ENCODE measurements at places on chromosomes 6 and 20.

- DNase-seq, result no peak
These were observed 28.4 kb upstream of the ARMH2 start for GRCh38 chr6:24827162-24827561.

GRCh38 chr6:155472886-155473285, 17.2 kb upstream of the NOX3 start:
- no peak for DNase-seq

- no peak for DNase-seq
These were observed 42.9 kb upstream of the UFL1 start for GRCh38 chr6:96478695-96479094.

- DNase-seq, result no peak
These were observed 303 bp downstream of the ILRUN start for GRCh38 chr6:34696189-34696738.

- DNase-seq, result no peak
These were observed 72.8 kb upstream of the CEP85L start for GRCh38 chr6:118724211-118724610.

DNA sequence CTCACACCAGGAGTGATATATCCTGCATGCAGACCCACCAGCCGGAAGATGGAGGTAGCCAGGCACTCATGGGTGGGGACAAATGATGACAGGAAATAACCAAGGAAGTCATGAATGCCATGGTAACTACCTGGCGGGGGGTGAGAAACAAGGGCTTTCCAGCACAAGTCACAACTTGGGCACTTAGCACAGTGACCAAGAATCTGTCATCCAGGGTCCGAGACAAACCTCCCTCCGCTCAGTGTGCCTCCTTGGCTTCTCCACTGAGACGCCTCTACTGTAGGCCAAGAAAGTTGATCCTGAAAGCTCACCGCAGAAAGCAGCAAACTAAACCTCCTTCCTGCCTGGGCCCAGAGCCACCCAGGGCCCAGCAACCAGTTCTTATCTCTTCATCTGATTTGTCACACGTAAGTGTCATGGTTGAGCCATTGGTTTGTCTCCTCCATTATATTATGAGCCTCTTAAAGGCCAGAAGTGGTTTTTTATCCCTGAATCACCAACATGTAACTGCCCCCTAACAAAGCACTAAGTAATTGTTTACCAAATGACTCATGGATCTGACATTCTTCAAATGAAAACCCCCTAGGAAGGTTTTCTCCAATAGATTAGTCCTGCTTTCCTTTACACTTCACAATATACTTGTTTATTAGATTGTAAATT, 84.3 kb upstream of the TAB2 start:
- no peak for DNase-seq

- no peak for DNase-seq
These were observed 158.6 kb upstream of the TNFAIP3 start for GRCh38 chr6:137708481-137708880.

DNA sequence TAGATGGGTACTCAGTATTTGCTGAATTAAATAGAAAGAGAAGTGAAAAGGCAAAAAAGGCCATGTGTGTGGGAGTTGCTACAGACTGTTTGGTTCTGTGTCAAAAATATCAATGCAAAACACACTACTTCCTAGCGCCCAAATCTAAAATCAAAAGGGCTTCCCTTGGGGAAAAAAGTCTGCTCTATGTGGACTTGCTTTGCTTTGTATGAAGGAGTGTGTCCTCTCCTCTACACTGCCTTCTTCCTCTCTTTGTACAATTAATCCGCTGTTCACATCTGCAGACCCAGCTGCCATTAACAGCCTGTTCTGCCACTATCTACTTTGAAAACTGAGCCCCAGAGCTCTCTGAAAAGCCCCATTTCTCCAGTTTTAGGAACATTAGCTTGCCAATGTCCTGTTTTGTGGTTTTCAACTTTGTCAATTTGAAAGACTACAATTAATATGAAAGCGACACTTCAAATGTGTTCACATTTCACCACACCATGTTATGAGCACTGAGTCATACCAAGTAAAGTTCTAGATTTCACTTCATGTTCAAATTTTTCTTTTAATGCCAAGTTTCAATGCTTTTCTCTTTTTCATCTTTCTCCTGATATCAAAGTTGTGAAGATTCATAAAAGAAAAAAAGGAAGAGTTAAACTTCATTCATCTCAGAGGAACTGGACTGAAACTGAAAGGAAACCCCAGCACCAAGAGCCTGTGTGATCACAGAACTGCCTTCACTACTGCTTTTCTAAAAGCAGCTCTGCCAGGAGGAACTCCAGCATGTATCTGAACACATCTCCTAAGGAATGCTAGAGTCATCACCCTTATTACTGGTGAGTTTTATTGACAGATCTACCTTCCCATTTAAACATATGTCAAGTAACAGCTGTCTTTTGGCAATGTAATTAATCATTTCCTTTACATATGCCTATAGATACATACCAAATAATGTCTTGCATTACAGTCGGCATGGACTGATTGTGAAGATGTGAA, 102.6 kb downstream of the KIF13A start:
- no peak for DNase-seq

DNA sequence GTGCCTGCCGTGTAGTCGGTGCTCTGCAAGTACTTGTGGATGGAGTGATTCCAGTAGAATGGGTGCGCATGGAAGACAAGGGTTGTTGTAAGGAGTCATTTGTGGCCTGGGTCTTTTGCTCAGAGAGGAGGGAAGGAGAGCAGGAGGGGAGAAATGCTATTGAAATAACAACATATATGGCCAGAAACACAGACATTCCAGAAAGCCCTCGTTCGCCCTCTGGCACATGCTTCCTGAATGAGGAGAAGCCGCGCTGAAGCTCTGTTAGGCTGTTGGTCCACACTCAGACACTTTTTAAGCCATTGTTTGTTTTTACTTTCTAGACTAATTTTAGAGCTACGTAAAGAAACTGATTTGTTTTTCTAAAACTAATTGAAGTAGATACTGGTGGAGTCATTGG, 107.4 kb downstream of the RPP40 start:
- DNase-seq, result no peak

- no peak for DNase-seq
These were observed 551 bp upstream of the ATP5F1E start for GRCh38 chr20:59032713-59033059.

DNA sequence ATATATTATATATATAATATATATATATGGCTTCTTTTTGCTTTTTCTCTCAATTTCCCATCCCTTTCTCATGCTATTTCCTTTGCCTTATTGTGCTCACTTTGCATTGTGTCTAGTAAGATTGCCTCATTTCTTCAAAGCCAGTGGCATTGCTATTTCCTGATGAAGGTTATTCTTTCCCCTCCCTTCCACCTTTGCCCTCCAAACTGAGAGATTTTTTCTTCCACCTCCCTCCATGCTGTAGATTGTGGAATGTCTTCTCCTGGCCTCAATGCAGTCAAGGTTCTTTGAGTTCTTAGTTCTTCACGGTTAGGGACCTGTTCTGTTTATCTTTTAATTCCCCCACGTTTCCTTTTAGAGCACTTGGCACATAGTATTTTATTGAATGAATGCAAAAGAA, 17.2 kb downstream of the SH3BGRL2 start:
- DNase-seq, result no peak

DNA sequence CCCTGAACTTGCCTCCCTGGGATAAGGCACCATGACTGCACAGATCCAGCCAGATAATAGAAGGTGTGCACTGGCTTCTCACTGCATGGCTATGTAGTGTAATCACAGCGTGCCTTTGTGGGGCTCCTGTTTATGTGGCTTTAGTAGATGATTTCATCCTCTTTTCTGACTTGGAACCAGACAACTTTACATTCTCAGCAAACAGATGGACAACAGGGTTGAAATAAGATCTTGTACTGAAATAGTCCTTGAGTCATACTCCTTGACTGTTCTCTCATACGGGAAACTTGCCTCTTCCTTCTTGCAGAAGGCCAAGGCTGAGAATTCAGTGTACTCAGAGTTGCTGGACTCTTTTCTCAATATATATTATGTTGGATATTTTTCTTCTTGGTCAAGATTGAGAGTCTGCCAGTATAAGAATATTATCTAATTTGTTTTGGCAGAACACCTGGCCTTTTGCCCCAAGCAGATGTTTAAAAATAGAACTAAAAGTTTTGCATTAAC, 25.0 kb upstream of the RNF144B start:
- DNase-seq, result no peak

DNA sequence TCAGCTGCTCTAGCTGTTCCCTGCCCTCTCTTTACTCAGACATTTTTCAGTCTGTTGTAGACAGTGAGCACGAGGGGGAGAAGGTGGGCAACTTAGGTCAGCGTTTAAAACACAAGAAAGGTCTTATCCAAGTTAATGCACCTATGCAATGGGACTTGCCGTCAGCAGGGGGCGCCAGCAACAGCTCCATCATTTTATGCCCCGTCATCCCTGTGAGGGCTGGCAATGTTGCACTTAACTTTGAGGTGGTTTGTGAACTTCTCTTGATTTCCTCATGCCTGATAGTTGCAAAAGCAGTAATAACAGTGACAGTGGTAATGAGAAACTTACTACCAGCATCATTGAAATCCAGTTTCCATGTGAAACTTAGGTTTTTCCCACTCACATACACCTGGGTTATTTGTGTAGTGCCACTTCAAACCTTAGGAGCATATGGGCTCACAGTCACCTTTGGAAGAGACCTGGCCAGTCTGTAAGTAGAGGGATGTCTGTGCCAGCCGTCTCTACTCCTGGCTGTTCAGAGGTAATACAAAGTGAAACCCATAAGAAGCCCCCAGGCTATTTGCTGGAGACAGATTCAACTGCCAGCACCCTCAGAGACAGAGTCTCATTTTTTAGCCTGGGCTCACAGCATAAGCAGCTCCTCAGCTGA, 44.9 kb upstream of the ID1 start:
- DNase-seq, result peak; percentile 62

DNA sequence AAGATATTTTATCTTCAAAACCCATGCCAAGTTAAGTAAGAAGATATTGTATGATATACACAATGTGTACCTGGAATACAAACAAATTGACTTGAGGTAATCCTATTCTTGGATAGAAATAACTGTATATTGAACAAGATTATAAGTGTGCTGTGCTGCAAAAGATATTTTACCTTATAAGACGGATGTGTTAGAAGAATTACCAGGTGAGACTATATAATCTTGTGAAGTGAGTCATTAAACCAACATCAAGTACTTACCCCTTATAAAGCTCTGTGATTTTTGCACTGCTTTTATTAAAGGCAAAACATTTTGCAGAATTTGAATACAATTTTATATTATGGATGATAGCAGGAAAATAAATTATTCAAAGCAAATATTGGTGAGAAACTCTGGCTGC, 570.0 kb downstream of the MMUT start:
- no peak for DNase-seq

DNA sequence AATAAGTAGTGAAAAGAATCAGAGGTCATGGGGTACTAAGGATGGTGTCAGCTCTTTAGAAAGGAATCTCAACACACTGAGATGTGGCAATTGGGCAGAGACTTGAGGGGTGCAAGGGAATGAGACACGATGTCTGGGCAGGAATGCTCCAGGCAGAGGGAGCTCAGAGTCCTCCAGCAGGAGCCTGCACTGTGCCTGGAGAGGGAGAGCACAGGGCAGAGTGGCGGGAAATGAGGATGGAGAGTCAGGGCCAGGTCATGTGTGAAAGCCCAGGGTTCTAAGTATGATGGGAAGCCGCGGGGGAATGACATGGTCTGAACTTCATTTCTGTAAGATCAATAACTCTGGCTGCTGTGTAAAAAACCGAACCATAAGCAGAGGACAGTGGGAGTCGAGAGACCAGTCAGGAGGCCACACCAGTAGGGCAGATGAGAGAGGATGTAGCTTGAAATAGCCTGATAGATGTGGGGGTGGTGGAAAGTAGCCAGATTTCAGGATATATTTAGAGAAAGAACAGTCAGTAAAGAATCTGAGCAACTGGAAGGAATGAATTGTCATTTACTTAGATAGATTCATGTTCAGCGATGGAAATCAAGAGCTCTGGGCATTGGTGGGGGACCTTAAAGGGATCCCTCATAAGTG, 133.4 kb upstream of the DTNBP1 start:
- DNase-seq, result no peak

GRCh38 chr20:34437330-34437986, 74.4 kb downstream of the ITCH start:
- DNase-seq, result no peak

DNA sequence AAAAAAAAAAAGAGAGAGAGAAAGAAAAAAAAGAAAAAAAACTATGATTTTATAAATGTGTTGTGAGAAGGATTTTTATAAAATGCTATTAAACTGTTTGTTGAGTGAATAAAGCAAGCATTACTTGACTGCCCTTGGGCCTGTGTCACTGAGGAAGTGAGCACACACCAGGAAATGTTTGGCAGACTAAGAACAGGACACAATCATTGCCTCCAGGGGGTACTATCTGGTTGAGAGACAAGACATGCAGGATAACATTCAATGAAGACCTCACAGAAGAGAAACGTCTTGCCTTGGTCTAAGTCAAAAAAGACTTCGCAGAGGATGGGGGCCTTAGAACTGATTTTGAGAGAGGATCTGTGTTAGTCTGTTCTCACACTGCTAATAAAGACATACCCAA, 40.6 kb downstream of the MTFR2 start:
- DNase-seq, result no peak

DNA sequence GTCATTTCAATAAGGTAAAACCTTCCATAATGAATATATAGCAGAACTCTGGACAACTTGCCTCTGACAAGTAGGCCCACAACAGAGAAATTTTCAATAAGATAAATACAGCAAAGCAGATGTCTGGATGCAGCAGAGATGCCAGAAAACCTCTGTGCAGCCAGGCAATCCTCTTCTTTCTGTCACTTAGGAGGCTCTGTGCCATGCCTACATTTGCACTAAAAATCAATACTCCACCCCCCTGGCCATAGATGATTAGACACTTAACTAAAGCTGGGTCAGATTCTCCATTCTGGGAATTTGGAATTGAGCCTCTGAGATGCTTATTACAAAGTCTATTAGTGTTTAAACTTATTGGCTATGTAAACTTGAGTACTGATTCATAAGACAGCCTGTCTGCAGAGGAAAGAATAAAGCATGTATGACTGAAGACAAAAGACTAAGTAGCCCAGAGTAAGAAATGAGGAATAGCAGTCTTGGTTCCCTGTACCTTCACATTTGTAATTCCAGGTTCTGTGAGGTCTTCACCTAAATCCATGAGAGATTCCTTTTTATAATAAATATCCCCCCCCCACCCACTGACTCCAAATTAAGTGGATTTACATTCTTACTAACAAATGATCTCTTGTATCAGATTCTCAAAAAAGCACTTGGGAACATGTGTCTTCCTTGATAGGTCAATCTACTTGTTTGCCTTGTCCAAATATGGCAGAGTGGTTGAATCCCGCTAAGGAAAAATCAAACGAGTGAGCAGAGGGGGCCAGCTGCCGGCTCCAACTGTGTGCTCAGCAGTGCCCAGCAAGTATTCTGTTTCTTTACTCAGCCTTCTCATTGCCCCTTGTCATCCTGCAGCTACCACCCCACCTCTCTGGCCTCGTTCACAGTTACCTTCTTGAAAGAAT, 20.4 kb downstream of the MAN1A1 start:
- no peak for DNase-seq

DNA sequence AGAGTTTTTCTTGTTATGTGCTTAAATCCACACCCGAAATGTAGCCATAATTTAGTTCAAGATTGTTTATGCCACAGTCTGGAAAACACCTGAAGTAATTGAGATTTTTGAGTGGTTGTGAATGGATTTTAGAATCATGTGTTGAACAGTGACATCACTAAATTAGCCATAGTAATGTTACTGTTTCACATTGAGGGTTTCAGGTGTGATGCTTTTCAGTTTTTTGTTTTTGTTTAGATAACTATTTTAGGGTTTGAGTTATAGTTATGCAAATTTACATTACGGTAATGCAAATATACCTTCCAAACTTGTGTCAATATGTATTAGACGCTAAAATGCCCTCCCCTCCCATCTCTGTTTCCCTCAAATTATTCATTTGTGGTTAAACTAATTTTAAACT, 22.9 kb downstream of the QKI start:
- no peak for DNase-seq
